ENCODE measurements at places on chromosomes 1 and 21.

- DNase-seq: no peak
These were observed 3.4 kb downstream of the GDAP2 start for GRCh38 chr1:117925981-117926380.

GRCh38 chr1:157968946-157969345 lies 24.5 kb upstream of the KIRREL1 start:
- DNase-seq: no peak

GRCh38 chr1:205920159-205920558 lies 23.1 kb downstream of the SLC26A9 start:
- no peak for DNase-seq

DNA sequence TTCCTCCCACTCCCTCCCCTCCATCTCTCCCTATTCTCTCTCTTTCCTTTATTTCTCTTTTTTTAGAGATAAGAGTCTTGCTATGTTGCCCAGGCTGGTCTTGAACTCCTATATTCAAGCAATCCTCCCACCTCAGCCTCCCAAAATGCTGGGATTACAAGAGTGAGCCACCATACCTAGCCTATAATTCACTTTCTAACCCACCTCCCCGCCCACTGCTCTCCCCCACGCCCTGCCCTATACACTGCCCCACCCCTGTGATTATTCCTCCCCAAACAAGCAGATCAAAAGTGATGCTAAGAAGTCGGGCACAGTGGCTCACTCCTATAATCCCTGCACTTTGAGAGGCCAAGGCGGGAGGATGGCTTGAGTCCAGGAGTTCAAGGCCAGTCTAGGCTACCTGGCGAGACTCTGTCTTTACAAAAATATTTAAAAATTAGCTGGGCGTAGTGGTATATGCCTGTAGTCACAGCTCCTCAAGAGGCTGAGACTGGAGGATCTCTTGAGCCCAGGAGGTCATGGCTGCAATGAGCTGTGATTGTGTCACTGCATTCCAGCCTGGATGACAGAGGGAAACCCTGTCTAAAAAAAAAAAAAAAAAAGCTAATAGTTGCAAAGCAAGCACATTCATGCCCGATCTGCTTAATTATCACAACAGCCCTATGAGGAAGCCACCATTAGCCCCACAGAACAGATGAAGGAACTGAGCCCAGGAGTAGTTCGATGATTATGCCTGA lies 12.8 kb upstream of the E2F2 start:
- DNase-seq: no peak

DNA sequence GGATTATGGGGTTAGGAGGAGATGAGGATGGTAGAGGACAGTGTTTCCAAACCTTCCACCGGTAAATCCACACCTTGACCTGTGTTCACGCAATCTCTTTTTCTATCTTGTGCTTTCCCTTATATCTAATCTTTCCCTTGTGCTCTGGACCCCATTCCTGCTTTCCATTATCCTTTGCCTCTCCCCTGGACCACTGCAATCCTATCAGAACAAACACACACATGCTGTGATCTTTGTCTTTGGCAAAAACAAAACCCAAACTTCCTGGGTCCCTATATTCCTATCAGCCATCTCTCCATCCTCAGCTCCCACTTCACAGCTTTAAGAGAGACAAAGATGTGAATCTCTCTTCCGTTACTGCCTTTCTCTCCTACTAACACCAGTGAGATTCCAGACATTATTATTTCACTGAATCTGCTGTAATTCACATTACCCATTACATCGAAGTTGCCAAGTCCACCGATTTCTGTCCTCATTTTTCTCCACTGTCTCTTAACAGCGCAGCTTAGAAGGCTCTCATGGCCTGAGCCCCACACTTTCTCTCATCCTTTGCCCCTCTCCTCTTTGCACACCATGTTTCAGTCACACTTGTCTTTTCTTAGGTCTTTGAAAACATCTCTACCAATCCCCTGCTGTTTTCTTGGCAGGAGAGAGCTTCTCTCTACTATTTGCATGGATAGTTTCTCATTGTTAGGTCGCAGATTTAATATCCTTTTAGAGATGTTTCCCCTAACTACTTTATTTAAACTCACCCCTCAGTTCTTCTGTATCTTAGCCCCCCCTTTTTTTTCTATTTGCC lies 230.0 kb upstream of the B3GALT2 start:
- DNase-seq: no peak

DNA sequence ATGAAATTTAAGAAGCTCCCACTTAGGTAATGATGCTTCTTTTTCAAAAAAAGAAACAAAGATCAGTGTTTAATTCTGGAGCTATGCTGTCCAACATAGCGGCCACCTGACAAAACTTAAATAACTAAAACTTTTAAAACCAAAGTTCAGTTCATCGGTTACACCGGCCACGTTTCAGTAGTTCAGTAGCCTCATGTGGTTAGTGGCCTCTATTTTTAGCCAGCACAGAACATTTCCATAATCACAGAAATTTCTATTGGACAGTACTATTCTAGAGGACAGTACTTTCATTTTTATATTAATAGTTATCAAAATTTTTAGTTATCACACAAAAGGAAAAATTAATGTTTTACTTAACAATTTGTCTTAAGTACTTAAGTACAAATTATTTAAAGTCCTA lies 141.0 kb downstream of the USP25 start:
- DNase-seq: no peak

DNA sequence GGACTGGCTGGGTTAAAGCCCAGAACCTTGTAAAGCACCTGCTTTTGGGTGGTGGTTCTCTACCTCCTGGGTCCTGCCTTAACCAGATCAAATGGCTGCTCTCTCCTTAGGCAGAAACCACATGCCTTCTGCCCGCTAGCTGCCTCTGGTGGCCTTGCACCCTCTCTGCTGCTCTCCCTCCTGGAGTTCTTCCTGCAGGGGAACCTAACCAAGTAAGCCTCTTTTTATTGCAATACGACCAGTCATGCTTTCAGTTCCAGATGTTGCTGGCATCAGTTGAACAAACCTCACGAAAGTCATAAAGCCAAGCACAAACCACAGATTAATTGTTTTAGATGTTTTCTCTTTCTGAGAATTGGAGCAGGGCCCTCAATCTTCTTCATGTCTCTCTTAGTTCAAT lies 118.9 kb downstream of the GDAP2 start:
- DNase-seq: no peak

DNA sequence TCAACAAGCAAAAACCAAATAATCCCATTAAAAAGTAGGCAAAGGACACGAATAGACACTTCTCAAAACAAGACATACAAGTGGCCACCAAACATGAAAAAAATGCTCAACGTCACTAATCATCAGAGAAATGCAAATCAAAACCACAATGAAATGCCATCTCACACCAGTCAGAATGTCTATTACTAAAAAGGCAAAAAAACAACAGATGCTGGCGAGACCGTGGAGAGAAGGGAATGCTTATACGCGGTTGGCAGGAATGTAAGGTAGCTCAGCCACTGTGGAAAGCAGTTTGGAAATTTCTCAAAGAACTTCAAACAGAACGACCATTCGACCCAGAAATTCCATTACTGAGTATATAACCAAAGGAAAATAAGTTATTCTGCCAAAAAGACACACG lies 145.1 kb upstream of the EDN2 start:
- DNase-seq: no peak

DNA sequence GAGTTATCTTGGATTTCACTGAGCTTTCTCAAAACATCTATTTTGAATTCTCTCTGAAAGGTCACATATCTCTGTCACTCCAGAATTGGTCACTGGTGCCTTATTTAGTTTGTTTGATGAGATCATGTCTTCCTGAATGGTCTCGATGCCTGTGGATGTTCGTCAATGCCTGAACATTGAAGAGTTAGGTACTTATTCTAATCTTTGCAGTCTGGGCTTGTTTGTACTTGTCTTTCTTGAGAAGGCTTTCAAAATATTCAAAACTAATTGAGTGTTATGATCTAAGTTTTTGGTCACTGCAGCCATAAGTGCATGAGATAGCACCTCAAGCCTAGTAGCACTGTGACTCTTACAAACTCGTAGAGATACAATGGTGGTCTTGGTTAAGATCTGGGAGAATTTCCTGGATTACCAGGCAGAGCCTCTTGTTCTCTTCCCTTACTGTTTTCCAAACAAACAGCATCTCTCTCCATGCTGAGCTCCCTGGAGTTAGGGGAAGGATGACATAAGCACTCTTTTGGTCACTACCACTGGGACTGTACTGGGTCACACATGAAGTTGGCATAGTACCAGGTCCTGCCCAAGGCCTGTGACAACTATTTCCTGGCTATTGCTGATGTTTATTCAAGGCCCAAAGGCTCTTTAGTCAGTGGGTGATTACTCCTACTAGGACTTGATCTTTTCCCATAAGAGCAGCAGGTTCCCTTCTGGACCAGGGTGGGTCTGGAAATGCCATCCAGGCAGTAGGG lies 25.6 kb downstream of the SLC22A15 start:
- DNase-seq: no peak
